CD4-positive, alpha-beta memory T cell (primary cell): ENCODE measurements at places on chromosomes 7 and 10.

DNA sequence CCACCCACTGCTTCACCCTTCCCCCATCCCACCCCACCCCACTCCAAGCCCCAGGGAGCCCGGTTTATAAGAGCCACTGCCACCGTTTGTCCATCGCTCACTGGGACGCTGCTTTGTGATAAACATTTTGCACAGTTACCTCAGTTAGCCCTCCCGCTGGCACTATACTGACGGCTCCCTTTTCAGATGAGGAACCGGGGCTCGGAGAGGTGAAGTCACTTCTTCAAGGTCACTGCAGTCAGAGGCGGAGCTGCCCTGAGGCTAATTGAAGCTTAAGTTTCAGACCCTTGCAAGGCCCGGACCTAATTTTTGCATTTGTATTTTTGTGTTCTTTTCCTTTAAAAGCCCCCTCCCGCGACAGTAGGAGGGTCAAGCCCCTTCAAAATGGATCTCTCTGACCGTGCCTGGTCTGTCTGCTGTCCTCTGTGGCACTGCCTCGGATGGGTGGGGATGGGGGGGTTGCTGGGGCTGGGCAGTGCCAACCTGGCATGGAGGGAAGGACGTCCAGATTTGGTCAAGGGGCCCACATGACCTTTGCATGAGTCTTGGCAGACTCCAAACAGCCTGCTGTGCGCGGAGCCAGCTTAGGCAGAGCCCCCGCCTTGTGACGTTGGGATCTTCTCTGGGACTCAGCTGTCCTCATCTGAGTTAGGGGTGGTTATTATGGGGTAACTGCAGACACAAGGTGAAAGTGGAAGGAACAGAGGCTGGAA lies 17.7 kb upstream of the NODAL start:
- DNase-seq: no peak

DNA sequence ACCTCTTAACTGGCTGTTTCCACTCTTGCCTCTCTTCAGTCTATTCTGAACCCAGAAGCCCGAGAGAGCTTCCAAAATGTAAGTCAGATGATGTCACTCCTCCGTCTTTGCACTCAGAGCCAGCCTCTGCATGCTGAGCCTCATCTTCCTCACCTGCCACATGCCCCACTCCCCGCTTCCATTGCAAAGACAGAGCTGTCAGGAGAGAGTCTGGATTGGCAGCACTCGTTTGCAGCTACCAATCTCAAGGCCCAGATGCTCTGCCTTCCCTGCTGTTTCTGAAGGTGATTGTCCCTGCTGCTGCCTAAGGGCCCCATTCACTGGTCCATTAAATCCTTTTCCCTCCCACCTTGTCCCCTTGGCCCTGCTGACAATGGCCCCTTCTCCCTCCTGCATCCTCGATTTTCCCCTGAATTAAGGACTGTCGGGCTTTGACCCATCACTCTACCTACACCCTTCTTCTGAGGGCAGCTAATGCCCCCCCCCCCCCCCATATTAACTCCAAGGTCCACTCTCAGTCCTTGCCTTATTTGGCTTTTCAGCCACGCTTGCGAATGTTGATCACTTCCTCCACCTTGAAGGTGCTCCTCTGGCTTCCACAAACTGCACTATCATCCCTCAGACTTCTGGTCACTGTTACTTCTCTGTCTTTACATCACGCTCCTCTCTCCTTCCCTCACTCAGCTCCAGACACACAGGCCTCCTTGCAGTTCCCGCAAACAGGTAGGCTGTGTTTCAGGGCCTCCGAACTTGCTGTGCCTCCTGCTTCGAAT lies 98.5 kb downstream of the CHN2 start:
- no peak for DNase-seq

GRCh38 chr10:33176688-33177087 lies 157.8 kb downstream of the NRP1 start:
- DNase-seq: no peak

DNA sequence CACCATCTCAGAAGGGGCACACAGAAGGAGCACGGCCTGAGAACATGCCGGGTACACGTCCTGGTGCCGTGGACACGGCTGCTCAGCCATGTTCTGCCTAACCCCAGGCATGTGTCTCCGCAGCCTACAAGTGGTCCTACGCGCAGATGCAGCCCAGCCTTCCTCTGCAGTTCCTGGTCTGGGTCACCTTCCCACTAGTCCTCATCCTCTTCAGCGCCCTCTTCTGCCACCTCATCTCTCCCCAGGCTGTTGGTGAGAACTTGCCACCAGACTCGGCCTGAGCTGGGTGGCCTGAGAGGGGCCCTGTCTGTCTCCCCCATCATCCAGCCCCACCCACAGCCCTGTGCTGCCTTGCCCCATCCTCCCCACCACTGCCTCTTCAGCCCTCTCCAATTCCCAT lies 5.3 kb downstream of the CLCN1 start:
- no peak for DNase-seq

GRCh38 chr7:132760244-132760623 lies 184.0 kb upstream of the PLXNA4 start:
- no peak for DNase-seq

DNA sequence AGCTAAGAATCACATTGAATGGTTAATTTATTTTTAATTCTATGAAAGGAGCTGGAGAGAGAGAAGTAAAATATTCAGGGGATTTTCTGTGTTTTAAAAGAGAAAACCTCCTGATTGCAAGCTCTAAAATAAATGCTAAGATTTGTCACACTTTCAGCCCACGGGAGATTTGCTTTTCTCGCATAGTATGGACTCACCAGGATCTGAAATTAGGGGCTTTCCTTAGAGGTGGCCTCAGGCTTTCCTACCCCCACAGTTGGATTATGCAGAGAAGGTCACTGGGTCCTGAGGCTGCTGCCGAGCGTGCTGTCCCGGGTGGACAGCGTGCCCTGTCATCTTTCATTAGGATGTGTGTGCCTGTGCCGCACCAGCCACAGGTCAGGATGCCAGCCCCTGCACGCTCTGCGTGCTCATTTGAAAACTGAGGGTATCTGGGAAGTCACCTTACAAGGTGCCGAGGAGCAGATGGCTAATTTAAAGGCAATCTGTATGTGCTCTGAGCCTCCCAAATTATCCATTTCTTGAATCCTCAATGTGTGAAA lies 258.8 kb downstream of the CELF2 start:
- no peak for DNase-seq

DNA sequence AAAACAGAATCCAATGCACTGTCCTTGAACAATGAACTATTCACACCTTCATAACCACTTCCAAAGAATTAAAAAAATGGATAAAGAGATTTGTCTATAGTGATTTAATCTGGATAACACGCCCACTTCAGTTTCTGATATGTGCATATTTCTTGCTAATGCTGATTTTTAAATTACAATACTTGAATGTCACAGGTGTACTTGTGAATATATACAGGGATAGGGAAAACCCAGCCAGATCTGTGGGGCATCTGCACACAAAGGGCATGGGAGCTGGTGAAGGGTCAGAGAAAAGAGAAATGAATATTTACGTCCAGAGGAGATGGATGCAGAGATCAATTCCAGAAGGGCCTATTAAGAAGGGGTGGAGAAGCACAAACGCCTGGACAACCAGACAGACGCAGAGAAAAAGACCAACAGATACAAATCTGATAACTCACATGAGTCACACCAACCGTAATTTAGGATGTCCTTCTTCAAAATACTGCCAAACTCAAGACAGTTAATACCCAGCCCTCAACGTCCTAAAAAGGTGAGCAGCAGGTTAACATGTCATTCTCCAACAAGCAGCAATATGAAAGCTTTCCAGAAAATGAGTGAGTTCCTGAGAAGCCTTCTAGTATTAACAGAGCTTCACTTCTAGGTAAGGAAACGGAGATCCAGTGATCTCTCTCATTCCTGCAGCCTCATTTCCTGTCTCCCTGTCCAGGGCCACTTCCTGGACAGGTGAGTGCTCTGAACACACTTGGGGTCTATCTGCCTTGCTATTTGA lies 41.9 kb downstream of the PIP4K2A start:
- no peak for DNase-seq

DNA sequence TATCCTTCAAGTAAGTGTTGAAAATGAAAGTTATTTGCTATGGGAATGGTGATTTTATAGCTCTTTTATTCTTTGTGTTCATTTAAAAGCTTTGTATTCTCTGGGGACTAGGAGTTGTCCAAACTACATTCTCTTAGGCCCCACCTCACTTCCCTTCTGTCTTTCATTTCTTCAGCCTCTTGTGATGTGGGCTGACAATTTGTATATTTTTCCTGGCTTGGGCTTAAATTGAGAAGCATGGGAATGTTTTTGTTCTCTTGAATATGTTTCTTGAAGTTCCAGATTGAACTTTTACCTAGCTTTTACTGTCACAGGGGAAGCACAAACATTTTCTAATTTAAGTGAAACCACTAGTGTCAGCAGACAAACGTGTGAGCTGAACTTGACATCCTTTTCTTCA lies 27.9 kb downstream of the BBS9 start:
- DNase-seq: no peak

- DNase-seq: no peak
These were observed 1.5 kb downstream of the MKLN1 start for GRCh38 chr7:131329176-131329570.

- no peak for DNase-seq
These were observed 1.1 kb upstream of the MNX1 start for GRCh38 chr7:157011333-157012112.

DNA sequence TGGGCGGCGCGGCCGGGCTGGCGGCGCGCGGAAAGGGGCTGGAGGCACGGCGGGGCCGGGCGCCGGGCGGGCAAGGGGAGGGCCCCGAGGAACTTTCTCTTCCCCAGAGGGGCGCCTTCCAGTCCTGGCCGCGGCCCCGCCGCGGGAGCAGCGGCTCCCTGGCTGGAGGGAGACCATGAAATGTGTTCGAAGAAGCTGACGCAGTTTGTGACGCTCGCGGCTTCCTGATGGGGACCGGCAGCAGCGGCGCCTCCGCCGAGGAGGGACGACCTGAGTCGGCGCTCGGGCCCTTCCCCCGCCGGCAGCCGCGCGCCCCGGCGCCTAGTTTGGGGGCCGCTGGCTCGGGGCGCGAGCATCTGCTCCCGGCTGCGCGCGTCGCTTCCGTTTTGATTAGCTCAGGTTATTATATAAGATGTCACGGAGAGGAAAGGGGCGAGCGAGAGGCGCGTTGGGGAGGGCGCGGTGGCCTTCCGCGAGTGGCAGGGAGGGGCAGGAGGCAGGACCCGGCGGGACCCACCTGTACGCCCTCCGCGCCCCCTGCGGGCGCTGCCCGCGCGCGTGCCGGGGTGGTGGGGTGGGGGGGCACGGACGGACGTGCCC lies 57.1 kb upstream of the PCGF5 start:
- DNase-seq: peak; percentile 91

- no peak for DNase-seq
These were observed 15.8 kb upstream of the SLF2 start for GRCh38 chr10:100896876-100897461.

DNA sequence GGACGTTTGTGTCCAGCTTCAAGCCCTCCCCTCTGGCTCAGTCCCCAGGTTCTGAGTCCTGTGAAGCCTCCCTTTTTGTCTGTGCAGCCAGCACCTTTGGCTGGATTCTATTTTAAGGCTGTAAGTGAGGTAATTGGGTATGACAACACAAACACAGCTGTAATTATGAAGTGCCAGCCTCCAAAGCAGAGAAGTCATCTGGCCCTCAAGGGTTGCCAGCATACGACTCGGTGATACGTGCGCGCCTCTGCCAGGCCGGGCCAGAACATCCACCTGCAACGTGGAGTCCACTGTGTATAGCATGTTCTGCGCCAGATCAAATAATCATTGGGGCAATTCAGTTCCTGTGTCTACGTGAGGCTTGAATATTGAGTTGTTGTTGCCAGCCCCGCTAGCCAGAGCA lies 6.7 kb upstream of the FAM180A start:
- DNase-seq: no peak
